ENCODE measurements at places on chromosomes 12 and 14. TPM values are rescaled to one million over a fixed set of nuclear protein-coding genes. Genes with fewer than 3 reads are reported as not detected.

GRCh38 chr14:42884100-42884499 is 1277.4 kb downstream of the LRFN5 start:
- no peak for DNase-seq
- H3K36me3 ChIP-seq: no peaks in the 10 kb centered on the region
- no peaks in the 10 kb centered on the region for H3K4me1 ChIP-seq
- H3K27ac ChIP-seq: no peak overlapping the region
- H3K4me3 ChIP-seq: no peak overlapping the region

DNA sequence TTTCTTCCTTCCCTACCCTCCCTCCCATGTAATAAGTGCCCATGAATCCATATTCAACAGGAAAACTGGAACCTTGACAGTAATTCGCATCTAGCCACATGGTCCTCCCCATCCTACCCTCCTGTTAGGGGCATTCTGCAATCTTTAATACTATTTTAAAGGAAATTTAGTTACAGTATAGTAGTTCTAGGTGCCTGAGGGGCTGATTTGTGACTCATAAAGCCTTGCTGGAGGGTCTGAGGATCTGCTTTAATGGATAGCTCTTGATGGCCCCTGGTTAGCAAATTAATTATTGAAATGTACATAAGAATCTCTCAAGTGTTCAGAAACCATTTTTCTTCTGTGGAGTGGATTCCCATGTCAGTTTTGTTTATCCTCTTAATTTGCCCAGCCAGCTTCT is 54.1 kb downstream of the ESRRB start:
- no peak overlapping the region for H3K4me3 ChIP-seq
- no peaks in the 10 kb centered on the region for H3K36me3 ChIP-seq
- no peak overlapping the region for H3K27ac ChIP-seq
- no peaks in the 10 kb centered on the region for H3K4me1 ChIP-seq
- DNase-seq: no peak

- DNase-seq: no peak
- H3K4me1 ChIP-seq: peaks cover 37% of the 10 kb centered on the region
- no peaks in the 10 kb centered on the region for H3K36me3 ChIP-seq
- no peak overlapping the region for H3K27ac ChIP-seq
Observed at GRCh38 chr12:1698720-1699119, 7.8 kb downstream of the ADIPOR2 start.

DNA sequence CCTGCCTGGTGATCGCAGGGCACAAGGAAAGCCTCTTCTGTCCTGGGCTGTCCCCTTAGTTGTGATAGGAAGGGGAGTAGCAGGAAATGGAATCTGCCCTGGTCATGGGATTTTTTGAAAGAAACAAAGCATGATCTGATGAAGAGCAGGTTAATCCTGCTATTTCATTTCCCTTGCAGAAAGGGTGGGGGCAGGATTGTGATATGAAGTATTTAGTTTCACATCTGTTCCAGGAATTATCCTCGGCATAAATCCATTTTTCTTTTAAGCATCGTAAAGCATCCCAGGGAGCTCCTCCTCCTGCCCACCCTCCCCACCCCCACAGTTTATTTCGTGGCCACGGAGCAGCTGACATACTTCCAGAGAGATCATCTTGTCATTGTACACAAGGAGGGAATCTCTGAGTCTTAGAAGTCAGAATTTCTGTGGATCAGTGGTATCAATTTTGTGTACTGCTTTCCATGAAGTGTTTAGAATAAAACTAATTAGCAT is 53.1 kb downstream of the TGFB3 start:
- no peaks in the 10 kb centered on the region for H3K36me3 ChIP-seq
- no peak overlapping the region for H3K4me3 ChIP-seq
- DNase-seq: no peak
- H3K4me1 ChIP-seq: no peaks in the 10 kb centered on the region
- H3K27ac ChIP-seq: peak overlapping the region; percentile 15

DNA sequence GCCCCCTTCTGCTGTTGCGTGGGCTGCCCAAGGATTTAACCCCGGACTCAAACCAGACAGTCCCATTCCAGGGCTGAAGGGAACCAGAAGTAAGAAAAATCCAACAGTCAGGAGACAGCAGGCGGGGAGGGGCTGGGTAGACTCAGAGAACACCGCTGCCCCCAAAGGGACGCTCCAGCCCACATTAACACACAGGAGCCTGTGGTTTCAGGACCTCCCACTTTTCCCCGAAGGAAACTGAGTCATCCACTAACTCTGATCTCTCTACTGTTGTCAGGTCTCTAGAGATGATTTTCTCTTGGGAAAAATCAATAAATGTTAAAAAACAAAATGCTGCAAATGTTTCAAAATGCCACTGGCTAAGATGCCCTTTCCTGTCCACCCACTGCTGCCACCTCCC is 41.6 kb downstream of the FBXO21 start:
- H3K27ac ChIP-seq: no peak overlapping the region
- no peaks in the 10 kb centered on the region for H3K27me3 ChIP-seq
- H3K4me1 ChIP-seq: peaks cover 5% of the 10 kb centered on the region
- no peak overlapping the region for H3K4me3 ChIP-seq
- no peak for DNase-seq

DNA sequence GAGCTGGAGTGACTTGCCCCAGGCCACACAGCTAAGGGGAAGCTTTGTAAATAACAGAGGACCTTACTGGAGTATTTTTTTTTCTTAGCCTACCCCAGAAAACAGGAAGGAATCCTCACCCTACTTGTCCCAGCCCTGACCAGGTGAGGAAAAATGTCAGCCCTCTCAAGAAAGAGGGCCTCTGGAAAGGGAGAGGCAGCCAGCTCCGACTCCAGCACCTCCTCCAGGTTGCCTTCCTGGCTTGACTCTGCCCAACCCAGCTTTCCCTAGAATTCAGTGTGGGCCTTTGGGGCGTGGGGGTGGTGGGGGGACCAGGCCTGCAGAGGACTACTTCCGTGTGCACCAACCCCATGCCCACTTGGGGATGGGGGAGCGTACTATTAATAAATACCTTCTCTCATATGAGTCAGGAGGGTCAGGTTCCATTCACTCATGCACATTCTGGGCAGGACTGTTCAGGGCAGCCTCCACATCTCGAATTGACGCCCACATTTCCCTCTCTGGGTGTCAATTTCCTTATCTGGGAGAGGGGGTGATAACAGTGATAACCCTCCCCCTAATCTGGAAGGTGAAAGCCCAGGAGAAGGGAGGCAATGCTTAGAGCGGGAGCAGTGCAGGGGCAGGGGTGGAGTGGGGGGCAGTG is 5.2 kb downstream of the RHOF start:
- H3K4me3 ChIP-seq: no peak overlapping the region
- no peaks in the 10 kb centered on the region for H3K27me3 ChIP-seq
- H3K4me1 ChIP-seq: peaks cover 37% of the 10 kb centered on the region
- peak overlapping the region; percentile 60 for H3K27ac ChIP-seq
- H3K36me3 ChIP-seq: no peaks in the 10 kb centered on the region
- no peak for DNase-seq

- no peaks in the 10 kb centered on the region for H3K27me3 ChIP-seq
- H3K36me3 ChIP-seq: no peaks in the 10 kb centered on the region
- H3K27ac ChIP-seq: peak overlapping the region; percentile 1
- DNase-seq: no peak
Observed at GRCh38 chr14:51283402-51284085, 43.5 kb downstream of the TMX1 start.

DNA sequence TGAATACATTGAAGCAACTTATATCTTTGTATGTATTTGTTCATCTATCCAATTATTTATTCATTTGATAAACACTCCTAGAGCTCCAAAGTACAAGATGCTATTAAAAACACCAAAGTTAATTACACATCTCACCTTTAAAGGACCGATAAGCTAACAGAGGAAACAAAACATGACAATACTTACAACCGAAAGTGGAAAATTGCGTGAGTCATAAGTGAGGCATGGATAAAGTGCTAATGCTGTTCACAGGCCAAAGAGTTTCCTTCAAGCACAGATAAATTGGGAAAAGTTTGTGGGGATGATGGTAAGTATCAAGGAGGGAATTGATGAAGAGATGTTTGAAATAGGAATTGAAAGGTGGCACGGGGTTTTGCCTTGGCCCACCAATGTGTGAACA is 172.8 kb upstream of the KITLG start:
- no peaks in the 10 kb centered on the region for H3K4me1 ChIP-seq
- H3K27me3 ChIP-seq: no peaks in the 10 kb centered on the region
- no peak overlapping the region for H3K27ac ChIP-seq

DNA sequence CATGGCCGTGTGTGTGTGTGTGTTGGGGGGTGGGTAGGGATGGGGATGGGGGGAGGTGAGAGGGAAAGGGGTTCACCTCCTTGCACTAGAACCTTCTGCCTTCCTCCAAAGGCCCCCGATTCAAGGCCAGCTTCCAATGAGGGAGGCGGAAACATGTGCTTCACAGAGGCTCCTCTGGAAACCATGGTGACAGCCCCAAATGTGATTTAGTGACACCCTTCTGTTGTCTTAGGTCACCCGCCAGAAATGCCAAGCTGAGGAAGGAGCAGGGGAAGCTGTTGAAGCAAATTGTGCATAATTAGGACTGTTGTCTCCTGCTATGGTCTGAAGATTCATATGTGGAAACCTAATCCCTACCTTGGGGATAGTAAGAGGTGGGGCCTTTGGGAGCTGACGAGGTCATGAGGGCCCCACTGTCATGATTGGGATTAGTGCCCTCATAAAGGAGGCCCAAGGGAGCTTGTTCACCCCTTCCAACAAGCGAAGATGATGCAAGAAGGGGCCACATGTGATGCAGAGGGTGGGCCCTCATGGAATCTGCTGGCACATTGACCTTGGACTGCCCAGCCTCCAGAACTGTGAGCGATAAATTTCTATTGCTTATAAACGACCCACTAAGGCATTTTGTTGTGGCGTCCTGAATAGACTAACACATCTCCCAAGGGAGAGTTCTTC is 95.2 kb downstream of the AACS start:
- H3K36me3 ChIP-seq: no peaks in the 10 kb centered on the region
- H3K27ac ChIP-seq: no peak overlapping the region
- DNase-seq: no peak
- H3K4me3 ChIP-seq: no peak overlapping the region

- H3K4me1 ChIP-seq: no peaks in the 10 kb centered on the region
- H3K36me3 ChIP-seq: no peaks in the 10 kb centered on the region
- DNase-seq: no peak
Observed at GRCh38 chr12:83506841-83507240, 820.1 kb downstream of the TMTC2 start.

TPPP2 gene
- total RNA-seq: not detected

MED13L gene
- 161 TPM for total RNA-seq
